ENCODE measurements at places on chromosomes 5 and 9.

DNA sequence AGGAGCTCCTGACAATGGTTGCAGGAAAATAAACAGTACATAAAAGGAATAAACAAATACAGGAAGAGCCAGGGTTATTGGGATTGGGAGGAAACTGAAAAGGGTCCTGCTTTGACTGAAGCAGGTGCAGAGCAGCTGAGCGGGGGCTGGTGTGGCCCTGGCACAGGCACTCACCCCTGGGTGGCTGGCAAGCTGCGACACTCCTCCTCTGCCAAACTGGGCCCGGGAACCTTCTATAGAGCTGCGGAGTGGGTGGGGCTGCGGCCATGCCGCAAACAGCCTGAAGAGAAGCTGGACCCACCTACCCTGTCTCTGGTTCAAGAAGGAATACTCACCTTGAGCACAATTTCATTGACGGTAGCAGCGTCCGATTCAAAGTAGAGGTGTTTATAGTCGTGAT, 182.5 kb downstream of the GAPVD1 start:
- no peak for DNase-seq

DNA sequence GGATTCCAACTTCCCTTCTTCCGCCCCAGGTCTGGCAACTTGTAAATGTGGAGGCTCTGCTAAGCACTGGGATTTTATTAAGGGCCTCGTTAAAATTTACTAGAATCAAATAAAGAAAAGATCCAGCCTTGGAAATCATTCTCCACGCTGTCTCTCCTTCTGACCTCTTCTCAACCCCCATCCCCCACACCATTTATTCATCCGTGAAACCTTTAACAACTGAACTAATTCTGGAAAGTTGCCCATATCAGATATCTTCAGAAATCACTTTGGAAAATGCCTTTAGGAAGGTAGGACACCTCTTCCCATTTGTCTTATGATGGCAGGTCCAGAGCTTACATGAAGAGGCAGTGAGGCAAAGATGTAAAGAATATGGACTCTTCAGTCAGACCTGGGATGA, 288.5 kb downstream of the SLIT3 start:
- no peak for DNase-seq

GRCh38 chr5:74040065-74040551, 414.1 kb downstream of the ARHGEF28 start:
- no peak for DNase-seq

DNA sequence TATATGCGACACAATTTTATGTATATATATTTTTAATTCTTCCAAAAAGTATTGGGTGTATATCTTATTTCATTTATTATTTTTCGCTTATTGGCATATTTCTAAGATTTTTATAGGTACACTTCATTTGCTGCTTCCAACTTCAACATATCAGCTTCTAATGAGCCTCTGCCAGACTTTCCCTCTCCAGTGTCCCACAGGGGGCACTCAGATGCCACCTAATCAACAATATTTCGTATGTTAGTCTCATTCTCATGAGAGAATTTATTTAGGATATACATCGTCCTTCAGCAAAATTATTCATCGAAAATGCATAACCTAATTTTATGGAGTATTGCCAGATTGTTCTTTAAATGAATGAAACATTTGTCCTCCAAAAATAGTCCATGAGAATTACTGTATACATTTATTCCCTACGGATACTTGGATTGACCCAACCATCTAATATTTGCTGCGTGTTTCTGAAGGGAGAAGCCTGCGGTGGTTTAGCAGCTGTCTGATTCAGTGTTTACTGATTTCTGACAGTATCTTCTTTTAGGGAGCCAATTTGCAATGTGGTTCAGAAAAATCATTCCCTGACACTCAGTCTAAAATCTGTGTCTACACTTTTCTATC, 100.6 kb upstream of the SELENOP start:
- peak; percentile 39 for DNase-seq

GRCh38 chr5:102087906-102088305, 208.2 kb downstream of the SLCO4C1 start:
- no peak for DNase-seq

DNA sequence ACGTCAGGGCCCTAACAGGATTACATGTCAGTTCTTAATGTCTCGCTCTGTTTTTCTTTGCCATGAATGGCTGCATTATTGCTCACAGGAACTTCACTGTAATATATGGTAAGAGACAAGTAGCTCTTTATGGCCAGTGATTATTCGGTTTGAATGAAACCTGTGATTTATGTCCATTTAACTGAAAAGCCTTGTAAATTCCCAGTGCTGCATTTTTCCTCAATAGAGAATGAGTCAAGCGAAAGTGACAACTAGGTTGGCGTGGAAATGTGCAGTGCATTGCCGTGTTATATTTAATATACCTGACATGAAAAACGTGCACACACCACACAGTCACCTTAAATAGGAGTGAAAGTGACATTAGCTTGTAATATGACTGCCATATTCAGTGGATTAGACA, 163.1 kb downstream of the PBX3 start:
- no peak for DNase-seq

- DNase-seq: no peak
Measured at GRCh38 chr5:172936401-172936800, 22.8 kb upstream of the RPL26L1 start.

DNA sequence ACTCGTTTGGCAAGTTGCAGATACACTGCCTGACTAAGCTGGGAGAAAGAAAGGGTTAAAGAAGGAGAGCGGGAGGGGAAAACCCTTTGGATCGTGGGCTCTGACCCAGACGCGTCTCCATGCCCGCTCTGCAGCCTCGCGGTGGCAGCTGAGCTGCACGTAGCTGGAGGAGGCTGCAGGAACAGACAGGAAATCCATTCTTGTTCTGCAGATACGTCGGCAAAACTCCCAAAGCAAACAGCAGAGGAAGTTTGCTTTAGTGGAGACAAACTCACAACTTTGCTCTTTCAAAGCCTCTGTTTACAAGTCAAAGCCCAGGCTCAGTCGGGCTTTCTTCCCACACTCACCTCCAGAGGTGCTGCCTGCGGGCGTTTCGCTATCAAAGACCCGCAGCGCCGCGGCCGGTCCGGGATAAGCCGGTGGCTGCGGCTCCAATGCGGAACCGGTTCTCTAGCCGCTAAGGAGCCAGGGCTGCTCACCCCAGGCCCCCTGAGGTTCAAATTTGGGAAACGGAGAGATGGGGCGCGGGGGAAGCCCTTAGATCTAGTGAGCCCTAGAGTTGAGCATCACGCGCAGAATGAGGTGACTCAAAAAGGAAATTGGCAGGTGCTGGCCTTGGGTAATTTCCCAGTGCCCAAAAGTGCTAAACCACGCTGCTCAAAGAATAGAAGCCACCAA, 60.7 kb downstream of the MAT2B start:
- DNase-seq: peak; percentile 19

DNA sequence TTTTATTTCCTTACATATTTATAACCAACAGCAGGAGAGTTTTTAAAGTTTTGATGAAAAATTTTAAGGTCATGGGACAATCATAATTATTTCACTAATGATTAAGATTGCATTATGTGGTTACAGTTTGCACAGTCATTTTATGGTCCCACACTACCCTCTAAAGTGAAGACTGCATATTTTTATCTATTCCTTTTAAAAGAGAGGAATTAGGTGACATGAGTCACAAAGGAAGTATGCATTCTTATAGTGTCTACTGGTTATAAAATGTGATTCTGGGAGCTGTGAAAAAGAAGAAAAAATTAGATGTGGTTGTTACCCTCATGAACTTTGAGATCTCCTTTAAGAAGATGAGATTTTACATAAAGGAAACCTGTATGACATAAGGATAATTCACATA, 87.9 kb upstream of the GRIA1 start:
- no peak for DNase-seq

DNA sequence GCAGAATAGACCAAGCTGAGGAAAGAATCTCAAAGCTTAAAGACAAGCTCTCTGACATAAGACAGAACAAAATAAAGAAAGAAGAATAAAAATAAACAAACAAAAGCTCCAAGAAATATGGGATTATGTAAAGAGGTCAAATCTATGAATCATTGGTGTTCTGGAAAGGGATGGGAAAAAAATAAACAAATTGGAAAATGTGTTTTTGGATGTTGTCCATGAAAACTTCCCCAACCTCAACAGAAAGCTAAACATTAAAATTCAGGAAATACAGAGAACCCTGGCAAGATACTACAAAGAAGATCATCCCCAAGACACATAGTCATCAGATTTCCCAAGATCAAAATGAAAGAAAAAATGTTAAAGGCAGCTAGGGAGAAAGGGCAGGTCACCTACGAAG, 662.0 kb upstream of the CDH18 start:
- no peak for DNase-seq

DNA sequence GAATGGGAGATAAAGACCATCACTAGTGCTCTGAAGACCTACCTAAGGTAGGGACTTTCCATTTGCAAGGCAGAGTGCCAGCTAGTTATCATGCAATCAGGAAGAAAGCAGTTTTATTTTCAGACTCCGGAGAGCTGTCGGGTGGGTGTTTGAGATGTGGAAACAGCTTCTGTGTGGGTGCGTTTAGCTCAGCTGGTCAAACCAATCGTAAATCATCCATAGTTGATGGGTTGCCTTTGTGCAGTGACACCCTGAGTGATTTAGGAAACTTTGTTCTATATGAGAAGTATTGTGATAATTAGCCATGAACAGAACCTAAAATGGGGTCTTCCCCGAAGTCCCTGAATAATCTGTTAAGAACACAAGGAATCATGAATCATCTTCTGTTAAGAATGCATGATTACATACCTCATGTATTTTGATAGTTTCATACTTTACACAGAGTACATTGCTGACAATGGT, 284.3 kb downstream of the ARHGAP26 start:
- DNase-seq: peak; percentile 8

DNA sequence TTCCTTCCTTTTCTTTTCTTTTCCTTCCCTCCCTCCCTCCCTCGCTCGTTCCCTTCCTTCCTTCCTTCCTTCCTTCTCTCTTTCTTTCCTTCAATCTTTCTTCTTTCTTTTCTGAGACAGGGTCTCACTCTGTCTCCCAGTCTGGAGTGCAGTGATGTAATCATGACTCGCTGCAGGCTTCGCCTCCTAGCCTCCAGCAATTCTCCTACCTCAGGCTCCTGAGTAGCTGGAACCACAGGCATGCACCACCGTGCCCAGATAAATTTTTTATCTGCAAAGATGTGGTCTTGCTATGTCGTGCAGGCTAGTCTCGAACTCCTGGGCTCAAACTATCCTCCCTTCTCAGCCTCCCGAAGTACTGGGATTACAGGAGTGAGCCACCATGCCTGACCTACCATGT, 81.4 kb downstream of the SPATA31C2 start:
- DNase-seq: no peak

DNA sequence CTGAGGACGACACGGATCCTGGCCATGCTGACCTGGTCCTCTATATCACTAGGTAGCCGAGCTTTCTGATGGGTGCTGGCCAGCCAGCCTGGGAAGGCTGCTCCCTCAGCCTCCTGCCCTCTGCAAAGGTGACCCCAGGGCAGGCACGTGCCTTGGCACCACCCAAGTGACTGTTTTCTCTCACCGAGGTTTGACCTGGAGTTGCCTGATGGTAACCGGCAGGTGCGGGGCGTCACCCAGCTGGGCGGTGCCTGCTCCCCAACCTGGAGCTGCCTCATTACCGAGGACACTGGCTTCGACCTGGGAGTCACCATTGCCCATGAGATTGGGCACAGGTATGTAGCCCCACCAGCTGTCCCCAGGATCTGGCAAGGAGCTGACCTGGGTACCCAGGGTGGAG, 3.8 kb downstream of the ADAMTS13 start:
- DNase-seq: no peak

GRCh38 chr5:107040907-107041306, 629.8 kb downstream of the EFNA5 start:
- DNase-seq: no peak

GRCh38 chr5:11420969-11421368, 483.3 kb downstream of the CTNND2 start:
- DNase-seq: no peak

Measured in stimulated activated CD4-positive, alpha-beta T cell treated with anti-CD3 and anti-CD28 coated beads, Interleukin-4, amount 100 ng/mL, for 1 hour (primary cell).